Stimulated activated CD8-positive, alpha-beta memory T cell treated with anti-CD3 and anti-CD28 coated beads, Interleukin-7, amount 100 ng/mL, for 4 hours (primary cell): ENCODE measurements at places on chromosomes 12 and 14.

GRCh38 chr14:102079700-102079979, 7.2 kb downstream of the HSP90AA1 start:
- DNase-seq: no peak

DNA sequence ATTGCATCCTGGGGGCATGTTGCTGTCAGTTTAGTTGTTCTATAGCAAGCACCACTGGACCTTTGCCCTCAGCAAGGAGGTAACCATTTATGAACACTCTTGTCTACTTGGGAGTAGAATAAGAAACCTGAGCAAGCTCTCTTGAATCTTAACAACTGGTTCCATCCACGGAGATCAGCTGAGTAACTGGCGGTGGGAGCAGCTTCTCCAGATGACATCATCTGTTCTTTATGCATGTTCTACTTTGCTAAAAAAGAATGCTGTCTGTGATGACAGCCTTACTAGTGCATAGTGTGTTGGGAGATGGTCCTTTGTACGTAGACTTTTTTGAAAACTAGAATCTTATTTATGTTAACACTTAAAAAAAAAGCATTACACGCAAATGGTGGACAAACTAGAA, 17.7 kb downstream of the SLC4A8 start:
- no peak for DNase-seq

DNA sequence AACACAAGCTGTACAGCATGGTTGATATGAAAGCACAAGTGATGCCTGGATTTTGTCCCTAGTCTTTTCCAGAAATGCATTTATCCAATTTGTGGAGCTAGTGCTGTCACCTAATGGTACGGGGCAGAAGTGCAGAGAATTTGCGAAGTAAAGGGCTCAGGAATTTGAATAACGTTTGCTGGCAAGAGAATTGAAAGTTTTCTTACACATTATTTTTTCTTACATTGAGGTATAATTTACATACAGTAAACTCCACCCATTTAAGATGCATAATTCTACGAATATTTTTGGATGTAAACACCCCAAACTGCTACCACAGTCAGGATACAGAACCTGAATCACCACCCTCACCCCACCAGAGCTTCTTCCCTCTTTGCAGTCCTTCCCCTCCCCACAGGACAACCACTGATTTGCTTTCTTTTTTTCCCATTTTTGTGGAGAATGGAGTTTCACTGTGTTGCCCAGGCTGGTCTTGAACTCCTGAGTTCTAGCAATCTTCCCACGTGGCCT, 3.5 kb downstream of the AICDA start:
- no peak for DNase-seq

- DNase-seq: no peak
These were observed 360.4 kb upstream of the GARIN6 start for GRCh38 chr12:99287136-99287535.
